AML-193 (cell line): ENCODE measurements at places on chromosomes 11 and 22.

- DNase-seq, result no peak
Measured at GRCh38 chr11:117589063-117589462, 208.0 kb downstream of the DSCAML1 start.

DNA sequence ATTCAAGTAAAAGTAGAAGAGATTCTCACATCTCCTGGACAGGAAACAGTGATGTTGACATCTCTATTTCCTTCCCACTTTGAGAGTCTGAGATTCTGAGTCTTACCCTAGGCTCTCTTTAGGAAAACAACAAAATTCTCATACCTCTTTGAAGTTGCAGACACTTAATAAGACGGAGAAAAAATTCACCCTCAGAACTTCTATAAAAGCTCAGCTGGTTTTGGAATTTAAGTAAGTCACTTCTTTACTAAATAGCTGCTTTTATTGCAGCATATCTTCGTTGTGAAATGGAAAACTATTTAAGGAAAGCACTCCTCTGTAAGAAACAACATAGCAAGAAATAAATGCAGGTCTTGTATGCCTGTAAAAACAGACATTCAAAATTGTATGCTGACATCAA lies 79.1 kb downstream of the MSANTD4 start:
- DNase-seq, result no peak

GRCh38 chr22:36433318-36434231 lies 45.8 kb upstream of the MYH9 start:
- no peak for DNase-seq

DNA sequence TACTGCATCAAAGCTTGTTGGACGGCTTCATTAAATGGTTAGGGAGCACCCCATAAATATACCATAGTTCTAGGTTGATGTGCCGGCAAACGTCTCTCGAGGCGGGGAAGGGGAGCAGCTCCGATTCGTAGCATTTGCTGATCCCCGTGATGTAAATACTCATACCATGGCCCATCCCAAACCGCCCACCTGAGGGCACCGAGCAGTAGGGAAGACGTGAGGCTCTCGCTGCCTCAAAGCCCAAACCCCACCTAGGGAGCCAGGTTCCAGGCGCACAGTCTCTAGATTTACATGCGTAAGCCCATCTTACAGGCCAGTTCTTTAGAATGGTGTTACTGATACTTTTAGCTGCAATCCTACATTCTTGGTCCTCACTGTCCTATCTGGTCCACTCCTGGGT lies 124.0 kb downstream of the FEZ1 start:
- DNase-seq, result no peak

- no peak for DNase-seq
Measured at GRCh38 chr22:29670626-29671025, 49.2 kb upstream of the CABP7 start.

- no peak for DNase-seq
Measured at GRCh38 chr11:119149018-119149785, at the start of gene ABCG4. TSS of gene ABCG4 (plus strand) at chr11:119149052. CDS start at chr11:119149966, 914 bp downstream.

DNA sequence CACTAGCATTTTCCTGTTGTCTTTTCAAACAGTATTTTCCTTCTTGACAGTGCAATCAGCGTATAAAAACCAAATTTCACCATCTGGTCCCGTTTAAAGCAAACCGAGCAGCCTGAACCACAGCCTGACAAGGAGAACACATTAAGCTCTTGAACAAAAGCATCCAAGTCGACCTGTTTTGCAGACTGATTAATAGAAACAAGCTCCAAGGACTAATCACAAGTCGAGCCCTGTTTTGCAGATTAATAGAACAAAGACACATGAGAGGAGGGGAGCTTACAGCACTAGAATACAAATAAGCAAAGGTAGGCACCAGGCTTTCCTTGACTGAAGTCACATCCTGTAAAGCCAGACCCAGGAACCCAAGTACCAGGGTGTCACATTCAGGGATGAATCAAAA lies 104.8 kb downstream of the MPPED2 start:
- no peak for DNase-seq

DNA sequence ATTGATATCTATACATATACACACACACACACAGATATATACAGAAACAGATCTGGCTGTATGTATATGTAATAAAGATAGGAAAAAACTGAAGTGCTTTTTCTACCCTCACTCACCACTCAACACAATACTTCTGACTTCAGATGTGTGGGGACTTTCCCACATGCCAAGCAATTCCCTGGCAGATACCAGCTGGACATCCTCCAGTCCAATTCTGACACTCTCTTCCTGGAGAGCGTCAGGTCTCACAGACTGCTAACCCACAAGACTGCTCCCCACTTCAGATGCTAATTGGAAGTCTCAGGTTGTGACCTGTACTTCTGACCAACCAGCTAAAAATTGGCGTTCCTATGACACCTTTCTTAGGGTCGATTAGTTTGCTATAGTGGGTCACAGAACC lies 140.6 kb downstream of the ATG16L2 start:
- DNase-seq, result no peak

- no peak for DNase-seq
Measured at GRCh38 chr11:8080674-8081590, at the start of gene TUB. TSS of gene TUB (plus strand) at chr11:8081211. CDS start at chr11:8081511, 300 bp downstream.

DNA sequence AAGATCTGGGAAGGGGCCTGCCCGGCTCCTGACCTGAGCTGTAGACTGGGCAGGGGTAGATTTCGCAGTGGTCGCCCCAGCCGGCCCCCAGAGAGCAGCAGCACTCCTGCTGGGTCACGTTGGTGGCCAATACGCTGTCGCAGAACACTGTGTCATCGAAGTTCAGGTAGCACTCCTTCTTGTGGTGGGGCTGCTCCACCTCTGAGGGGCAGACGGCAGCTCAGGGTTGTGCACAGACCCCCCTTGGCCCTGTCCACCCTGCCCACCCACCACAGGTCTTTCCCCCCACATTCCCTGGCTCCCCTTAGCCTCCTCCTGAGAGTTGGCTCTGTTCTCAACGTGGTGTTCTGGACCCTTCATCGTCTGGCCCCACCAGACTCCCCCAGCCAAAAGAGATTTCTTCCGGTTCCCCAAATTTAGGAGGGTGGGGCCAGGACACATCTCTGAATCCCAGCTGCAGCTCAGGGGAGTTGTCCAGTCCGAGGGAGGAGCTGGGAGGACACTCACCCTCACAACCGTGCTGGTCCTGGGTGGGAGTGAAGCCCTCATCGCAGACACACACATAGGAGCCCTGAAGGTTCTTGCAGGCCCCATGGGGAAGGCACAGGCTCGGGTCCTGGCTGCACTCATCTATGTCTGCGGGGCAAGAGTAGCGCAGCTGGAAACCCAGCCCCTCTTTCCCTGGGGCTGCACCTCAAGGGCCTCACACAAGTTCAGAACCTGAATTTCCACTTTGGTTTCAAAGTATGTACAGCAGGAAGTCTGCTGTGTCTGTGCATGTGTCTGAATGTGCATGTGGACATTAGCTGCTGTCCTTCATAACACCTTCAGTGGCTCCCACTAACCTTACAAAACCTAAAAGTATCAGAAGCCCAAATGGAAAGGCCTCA lies 16.5 kb downstream of the SCYL1 start:
- no peak for DNase-seq

- no peak for DNase-seq
Measured at GRCh38 chr11:3139481-3140290, 25.4 kb downstream of the OSBPL5 start.

DNA sequence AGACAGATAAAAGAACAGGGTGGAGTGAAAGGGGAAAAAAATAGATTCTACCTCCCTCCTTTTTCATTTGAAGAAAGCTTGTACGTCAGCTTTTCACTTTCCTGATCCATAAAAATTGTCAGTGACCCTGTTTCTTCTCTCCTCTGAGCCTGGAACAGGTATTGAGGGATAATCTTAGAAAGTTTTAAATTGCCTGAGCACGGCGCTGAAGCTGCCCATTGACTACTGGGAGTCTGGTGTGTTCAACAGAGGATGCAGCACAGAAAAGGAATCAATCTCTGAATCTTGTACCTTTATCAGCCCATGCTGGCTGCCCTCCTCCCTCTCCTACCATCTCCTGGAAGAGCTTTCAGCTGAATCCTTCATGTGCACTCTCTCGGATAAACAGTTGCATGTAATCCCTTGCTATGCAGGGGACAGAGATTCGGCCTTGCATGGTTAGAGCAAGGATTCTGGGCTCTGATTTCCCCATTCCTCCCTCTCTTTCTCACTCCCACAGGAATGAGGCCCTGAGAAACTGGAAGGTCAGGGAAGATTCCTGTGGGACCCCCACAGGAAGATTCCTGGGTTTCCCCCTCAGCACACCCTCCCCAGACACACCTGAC lies 162.4 kb upstream of the SYN3 start:
- DNase-seq, result no peak

GRCh38 chr22:45928726-45929368 lies 48.1 kb downstream of the WNT7B start:
- no peak for DNase-seq

DNA sequence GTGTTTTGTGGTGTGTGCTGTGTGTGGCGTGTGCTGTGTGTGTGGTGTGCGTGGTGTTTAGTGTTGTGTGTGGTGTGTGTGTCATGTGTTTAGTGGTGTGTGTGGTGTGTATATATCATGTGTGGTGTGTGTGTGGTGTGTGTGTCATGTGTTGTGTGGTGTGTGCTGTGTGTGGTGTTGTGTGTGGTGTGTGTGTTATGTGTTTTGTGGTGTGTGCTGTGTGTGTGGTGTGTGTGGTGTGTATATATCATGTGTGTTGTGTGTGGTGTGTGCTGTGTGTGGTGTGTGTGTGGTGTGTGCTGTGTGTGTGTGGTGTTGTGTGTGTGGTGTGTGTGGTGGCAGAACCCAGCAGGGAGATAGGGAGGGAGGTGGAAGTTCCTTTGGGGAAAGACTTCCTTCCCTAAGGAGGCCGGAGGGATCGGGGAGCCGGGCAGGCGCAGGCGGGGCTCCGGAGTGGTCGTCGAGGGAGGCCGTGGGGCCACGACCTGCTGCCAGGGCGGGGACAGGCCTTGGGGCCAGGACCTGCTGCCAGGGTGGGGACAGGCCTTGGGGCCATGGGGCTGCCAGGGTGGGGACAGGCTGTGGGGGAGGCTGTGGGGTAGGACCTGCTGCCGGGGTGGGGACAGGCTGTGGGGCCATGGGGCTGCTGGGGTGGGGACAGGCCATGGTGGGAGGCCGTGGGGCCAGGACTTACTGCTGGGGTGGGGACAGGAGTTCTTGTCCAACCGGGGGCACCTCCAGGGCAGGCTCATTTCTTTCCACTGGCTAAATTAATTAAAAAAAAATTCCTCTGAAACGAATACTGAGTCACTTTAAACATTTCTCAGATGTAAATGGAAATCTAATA lies 15.2 kb downstream of the PIM3 start:
- no peak for DNase-seq

DNA sequence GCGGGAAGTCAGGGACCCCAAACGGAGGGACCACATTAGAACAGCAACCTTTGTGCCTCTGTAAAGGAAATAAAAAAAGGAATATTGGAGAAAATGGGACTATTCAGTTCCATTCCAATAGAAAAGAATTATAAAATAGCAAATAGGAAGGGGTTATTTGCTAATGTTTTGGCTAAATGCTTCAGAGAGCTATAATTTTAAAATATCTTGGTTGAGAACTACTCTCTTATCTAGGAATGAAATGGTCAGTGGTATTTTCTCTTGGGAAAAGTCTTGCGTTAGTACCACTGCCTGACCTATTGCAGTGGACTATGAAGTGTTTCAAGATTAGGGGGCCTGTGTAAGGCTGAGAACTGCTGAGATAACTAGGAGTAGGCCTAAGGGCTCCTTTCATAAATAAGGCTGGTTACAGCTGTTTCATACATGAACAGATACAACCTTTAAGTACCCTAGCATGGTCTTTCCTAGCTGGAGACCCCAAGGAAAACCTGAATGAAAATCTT lies 6.9 kb upstream of the WEE1 start:
- DNase-seq, result no peak

- DNase-seq, result no peak
Measured at GRCh38 chr11:49533204-49533603, 324.8 kb upstream of the FOLH1 start.

- DNase-seq, result no peak
Measured at GRCh38 chr11:134447696-134448095, 35.7 kb upstream of the B3GAT1 start.

- no peak for DNase-seq
Measured at GRCh38 chr11:101254037-101254436, 124.4 kb upstream of the PGR start.

DNA sequence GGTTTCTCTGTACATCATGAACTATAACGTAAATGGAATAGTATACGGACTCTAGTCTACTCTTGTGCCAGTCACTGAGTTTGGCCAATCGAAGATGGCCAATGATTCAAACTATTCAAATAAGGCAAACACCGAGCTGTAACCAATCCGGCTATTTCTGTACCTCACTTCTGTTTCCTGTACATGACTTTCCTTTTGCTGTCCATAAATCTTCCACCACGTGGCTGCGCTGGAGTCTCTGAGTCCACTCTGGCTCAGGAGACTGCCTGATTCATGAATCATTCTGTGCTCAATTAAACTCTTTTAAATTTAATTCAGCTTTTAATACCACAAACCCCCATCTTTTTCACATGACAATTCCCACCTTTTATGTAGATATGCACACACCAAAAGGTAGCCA lies 1.5 kb upstream of the JAML start:
- DNase-seq, result no peak

- DNase-seq, result no peak
Measured at GRCh38 chr11:69106031-69106811, 49.5 kb upstream of the SMIM38 start.

GRCh38 chr11:118911113-118911879 lies 14.4 kb downstream of the BCL9L start:
- no peak for DNase-seq

DNA sequence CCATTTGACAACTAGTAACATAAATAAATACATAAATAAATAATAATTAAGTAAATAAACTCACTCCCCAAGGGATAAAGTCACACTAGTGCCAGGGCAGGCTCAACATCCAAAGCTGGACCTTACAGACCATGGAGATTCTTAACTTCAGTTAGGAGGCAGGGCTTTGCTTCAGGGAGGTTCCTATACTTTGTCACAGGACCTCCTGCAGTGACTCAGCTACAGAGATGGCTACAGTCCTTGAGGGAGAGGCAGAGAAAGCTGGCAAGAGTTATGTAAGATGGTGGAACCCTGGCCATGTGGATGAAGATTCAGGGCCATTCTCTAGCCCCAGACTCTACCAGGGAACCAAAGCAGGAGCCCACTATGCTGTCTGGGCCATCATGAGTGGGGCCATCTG lies 74.1 kb upstream of the CADM1 start:
- no peak for DNase-seq

DNA sequence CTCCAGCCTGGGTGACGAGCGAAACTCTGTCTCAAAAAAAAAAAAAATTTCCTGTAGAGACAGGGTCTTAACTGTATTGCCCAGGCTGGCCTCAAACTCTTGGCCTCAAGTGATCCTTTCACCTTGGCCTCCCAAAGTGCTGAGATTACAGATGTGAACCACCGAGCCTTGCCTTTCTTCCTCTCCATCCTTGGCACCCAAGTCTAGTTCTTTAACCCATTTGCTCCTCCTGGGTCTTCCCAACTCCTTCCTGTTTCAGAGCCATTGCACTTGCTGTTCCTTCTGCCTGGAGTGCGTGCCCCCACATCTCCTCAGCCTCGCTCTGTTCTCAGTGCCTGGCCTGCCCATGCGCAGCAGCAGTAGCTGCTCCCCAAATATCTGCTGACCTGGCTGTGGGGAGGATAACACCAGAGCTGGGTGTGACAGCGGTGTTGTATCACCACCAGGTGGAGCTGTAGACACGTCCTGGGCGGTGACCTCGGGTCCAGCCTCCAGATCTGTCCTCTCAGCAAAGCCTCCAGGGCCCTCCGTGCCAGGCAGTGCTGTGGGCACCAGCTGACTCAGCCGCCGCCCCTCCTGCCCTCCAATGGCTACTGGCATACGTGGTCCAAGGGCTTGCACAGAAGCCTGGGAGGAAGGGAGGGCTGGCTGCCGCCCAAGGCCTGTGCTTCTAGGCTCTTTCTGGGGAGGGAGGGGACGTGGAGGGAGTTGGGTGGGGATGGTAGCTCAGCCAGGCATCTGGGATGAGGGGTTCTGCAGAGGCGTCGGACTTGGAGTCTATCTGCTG lies 22.0 kb downstream of the TEF start:
- peak; percentile 86 for DNase-seq
